RKO (cell line): ENCODE measurements at places on chromosomes 16 and 17.

DNA sequence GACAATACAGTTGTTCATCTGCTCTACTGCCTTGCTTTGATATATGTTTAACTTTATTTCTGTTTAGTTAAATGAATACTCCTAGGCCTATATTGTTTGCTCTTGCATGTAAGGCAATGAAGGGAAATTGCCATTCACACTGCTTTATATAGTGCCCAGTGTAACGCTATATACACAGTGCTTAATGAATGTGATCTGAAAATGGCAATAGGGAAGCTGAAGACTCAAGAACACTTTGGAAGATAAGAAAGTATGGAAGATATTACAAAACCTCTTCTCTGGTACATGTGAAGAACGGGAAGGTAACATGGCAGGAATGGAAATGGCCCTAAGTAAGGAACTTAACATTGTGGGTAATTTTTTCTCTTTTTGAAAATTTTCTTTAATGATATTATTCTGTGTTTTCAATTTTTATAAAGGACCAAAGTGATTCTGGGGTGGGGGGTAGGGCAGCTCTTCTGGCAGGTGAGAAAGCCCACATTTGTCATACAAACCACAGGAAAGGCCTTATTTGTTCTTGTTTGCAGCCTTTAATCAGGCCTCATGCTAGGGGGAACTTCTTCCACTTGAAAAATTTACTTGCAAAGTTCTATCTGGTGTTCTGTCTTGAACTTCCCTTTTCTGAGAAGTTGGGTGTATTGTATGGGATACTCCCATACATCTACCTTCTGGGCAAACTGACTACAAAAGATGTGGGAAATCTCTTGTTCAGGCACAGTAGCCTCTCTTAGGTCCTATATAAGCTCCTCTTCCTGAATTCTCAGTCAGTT is 100.8 kb upstream of the CORO6 start:
- DNase-seq, result no peak

DNA sequence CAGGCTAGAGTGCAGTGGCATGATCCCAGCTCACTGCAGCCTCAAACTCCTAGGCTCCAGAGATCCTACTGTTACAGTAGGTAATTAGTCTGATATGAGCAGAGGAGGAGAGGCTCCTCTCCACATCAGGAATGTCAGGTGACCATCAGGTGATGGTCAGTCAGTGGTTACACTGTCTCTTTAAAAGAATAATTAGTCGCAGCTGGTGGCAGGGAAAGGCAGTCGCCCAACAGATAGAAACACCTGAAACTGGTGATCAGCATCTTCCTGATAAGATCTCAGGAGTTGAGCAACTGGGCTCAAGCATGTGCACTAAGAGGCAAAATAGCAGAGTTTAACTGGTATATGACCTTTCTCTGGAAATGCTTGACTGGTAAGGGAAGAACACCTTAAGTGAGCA is 21.5 kb upstream of the ABCA5 start:
- no peak for DNase-seq

- no peak for DNase-seq
Measured at GRCh38 chr16:22380529-22380928, 6.1 kb upstream of the CDR2 start.

DNA sequence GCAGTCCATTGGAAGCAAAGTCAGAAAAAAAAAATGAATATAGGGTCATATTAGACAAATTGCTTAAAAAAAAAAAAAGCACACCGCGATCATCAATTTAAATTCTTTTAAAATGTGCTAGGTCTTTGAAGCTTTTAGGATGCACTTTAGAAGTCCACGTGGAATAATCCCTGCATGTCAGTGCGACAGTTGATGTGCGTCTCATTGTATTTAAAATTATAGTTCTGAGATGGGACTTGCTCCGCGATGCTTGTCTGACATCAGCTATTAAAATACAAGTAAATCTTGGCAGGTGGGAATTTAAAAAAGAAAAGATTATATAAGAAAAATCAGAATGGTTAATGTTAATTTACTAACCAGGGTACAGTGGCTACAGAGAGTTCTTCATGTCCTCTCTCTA is 105.2 kb downstream of the RBFOX1 start:
- no peak for DNase-seq

DNA sequence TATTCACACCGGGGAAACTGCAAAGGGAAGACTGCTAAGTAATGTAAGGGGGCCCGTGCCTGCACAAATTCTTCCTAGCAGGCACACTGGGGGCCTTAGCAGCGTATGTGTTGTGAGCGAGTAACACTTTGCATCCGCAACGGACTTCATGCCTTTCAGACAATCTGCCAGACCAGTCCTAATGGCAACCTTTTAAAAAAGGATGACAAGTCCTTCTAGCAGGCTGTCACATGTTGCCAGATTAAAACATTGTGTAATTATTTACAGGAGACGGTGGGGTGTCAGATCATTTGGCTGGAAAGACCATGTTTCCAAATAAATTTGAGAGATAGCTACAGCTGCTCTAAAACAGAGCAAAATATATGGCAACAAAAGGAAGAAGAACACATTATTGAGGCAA is 46.1 kb downstream of the CPPED1 start:
- DNase-seq, result no peak

DNA sequence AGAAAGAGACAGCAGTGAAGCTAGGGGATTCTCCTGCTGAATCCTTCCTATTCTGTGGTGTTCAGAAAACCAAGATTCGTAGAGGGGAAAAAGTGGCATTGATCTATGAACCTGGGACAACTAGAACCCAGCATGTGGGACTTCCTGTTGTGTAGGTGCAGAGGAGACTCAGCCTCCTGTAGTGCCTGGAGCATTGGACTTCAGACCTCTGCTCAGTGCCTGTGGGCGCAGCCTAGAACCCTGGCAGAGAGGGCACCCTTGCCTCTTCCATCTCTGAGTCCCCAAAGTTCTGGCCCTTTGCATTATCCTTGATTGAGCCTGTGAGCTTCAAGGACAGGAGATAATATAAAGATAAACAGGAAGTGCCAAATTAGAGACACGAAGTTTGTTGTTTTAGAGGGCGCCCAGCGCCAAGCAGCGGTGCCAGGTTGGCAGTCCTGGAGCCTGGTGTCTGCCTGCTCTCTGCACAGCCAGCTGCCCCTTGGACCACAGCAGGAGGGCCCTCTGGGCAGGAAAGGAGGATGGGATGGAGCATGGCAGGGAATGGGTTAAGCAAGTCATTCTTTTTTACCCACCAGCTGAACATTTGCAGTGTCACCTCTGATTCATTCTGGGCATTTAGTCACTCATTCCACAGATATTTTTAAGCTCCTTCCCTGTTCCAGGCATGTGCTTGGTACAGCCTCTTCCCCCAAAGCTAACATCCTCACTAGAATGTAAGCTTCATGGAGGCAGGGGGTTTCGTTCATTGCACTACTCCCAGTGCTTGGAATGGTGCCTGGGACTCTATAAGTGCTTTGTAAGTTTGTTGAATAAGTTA is 11.9 kb upstream of the SP6 start:
- DNase-seq, result peak; percentile 90
